AG10803 (cell line): ENCODE measurements at places on chromosomes 13 and 19.

GRCh38 chr19:29854033-29854432 lies 42.2 kb downstream of the CCNE1 start:
- no peak for DNase-seq

DNA sequence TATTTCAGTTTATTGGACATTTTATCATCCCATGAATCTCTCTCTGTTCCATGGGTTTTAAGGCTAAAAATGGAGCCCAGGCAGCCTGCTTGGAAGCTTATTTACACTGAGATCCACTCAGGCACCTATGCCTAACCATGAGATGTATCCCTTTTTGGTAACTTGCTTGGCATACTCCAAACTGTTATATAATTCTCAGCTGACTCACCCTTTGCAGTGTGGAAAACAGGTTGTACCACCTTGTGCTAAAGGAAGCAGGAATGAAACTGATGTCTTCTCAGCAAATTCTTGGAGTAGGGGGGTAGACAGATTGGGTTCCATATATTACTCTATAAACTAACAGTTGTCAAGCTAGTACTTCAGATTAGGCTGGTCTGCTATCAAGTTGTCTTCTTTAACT lies 483.6 kb downstream of the KLF5 start:
- no peak for DNase-seq

DNA sequence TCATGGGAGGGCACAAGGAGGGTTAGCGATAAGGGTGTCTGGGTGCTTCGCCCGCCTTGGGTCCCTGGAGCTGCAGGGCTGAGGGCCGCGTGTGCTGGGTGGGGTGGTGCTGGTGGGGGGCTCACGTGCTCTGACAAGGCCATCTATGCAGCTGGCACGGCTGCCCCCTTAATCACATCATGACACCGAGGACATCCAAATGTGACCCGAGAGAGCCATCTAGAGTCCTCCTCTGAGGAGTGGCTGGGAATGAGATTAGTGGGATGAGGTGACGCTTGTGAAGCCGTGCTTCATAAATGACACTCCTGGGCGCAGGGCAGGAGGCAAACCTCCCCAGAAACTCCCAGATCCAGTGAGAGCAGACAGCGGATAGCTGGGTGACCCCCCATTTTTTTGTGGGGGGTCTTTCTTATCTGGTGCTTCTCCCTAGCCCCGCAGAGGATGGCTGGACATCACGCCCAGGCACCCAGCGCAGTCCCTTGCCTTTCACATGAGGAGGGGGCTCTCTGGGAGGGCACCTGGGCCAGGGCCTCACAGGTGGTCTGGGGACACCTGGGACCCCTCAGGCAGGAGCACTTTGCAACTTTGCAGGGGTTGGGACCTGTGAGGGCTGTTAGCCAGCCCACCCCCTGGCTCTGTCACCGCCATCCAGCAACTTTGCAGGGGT lies 6.6 kb downstream of the FZR1 start:
- DNase-seq: no peak

DNA sequence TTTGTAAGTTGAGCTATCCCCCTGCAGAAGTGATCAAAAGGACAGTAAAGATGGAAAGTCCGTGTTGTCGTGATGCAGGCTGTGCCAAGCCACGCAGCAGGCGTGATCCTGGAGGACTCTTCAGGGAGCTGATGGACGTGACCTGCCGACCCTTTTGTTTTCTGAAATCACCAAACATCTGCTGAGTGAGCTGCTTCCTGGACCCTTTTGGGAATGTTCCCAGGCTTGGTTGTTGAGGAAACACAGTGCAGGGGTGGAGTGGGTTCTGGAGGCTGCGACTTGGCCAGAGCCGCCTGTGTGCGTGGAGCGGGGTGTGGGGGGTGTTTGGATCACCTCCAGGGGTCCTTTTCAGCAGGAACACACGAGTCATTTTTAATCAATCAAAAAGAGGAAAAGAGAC lies 15.4 kb upstream of the CPAMD8 start:
- peak; percentile 8 for DNase-seq

DNA sequence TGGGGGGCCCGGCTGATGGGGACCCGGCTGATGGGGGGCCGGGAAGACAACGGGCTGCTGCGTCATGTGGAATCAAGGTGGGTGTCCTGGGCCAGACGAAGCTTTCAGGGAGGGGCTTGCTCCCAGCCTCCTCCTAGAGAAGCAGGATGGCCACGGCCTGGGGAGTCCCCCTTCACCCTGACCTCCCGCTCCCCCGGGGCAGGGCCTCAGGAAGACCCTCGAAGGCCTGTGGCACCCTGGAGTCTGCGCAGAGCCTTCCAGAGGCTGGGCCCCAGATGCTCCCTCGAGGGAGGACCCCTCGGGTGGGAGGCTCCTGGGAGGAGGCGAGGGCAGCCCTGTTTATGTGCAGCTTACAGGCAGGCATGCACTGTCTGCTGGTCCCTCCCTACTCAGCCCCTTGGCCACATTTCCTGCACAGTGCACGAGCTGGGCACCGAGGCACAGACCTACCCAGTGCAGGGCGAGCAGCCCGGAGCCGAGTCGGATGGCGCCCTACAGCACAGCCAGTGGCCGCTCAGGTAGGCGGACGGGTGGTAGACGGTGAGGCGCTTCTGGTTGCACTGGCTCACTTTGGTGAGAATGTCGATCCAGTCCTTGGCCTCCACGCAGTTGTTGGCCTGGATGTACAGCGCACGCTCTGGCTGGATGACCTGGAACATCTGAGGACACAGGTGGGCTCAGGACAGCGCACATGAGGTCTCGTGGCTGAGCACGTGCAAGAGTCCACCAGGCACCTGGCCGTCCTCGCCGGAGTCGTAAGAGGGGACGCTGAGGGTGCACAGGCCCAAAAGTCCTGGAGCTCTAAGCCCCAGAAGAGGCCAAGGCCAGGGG lies 22.4 kb upstream of the C13orf46 start:
- DNase-seq: no peak

- no peak for DNase-seq
Measured at GRCh38 chr13:20411638-20412342, 113.9 kb downstream of the CRYL1 start.

- DNase-seq: no peak
Measured at GRCh38 chr19:3012621-3013262, 16.3 kb downstream of the TLE2 start.

DNA sequence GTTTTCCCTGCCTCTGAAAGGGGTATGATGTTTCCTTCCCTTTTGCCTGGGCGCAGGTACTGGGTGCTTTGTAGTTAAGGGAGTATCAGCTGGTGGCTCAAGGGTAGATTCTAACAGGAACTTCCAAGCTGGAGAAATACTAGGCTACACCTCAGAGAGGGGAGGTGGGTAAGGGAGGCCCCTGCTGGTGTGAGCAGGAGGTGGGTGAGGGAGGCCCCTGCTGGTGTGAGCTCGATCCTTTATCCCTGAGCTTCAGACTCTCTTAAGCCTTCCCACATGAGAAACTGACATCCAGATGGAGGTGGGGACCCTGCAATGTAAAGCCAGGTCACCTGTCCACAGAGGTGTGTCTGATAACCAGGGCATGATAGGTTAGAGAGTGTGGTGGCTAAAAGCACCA lies 32.1 kb downstream of the CYP2B6 start:
- no peak for DNase-seq
